ENCODE measurements at places on chromosomes 5 and 9. TPM values are rescaled to one million over a fixed set of nuclear protein-coding genes. Genes with fewer than 3 reads are reported as not detected.

The GPX3 gene
- total RNA-seq = not detected

The QRFP gene
- not detected for total RNA-seq

The SLC45A2 gene
- total RNA-seq = not detected

The RGS14 gene
- 47.2 TPM for total RNA-seq

The GFI1B gene
- total RNA-seq = not detected

The FAM169A gene
- total RNA-seq = 10.4 TPM

The SOHLH1 gene
- not detected for total RNA-seq
